ENCODE measurements at places on chromosomes 1 and 21.

DNA sequence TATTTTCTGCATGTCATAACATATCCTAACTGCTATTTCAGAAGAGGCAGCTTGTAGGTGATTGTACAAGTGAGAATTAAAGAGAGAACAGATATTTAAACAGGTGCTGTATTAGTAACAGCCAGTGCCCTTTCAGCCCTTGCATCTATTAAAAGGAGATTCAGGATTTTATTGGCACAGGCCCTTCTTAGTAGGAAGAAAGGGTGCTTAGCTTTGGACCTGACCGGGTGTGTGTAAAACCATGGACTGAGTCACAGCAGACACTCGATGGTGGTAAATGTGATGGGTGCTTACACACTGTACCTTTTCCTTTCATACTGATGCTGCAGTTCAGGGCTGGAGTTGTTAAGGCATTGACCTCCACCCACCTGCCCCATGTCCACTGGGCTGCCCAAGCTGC, 12.7 kb upstream of the CD101 start:
- no peak for DNase-seq

GRCh38 chr21:41195311-41195710, 27.4 kb downstream of the BACE2 start:
- DNase-seq, result no peak

DNA sequence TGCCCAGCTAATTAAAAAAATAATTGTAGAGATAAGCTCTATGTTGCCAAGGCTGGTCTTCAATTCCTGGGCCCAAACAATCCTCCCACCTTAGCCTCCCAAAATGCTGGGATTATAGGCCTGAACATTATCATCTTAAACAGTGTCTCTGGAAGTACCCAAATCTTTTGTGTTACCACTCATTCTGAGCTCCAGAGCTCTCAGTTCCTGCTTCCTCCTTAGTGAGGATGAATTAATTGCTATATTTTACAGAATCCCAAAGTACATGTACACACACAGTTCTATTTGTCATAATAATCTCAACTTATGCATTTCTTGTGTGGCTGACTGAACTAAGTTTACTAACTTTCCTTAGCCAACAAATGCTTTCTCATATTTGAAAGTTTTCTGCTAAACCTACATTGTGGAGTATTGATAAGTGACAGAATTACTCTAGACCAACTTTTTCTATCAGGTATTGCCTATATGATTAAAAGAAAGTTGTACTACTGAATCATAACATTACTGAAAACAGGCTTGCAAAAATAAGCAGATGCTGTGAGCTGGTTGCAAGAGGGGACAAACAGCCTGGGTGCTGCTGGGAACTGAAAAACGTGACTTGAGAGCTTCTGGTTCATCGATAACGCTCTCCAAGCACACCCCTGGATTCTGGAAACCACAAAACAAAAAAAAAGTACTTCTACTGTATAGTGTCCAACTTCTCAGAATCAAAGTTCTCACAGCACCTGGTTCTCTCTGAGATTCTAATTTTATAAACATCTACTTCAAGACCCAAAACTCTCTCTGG, 15.3 kb downstream of the VAV3 start:
- no peak for DNase-seq

- DNase-seq, result no peak
These were observed 35.9 kb downstream of the FCER1A start for GRCh38 chr1:159338018-159338417.

- no peak for DNase-seq
These were observed 30.3 kb downstream of the SLX9 start for GRCh38 chr21:44969931-44970755.
